ENCODE measurements at places on chromosomes 1 and 21.

- DNase-seq = no peak
Measured at GRCh38 chr1:22936681-22937080, 36.0 kb downstream of the LACTBL1 start.

GRCh38 chr1:159917533-159918351, 7.6 kb downstream of the TAGLN2 start:
- DNase-seq = no peak

- no peak for DNase-seq
Measured at GRCh38 chr1:220717800-220718640, 27.9 kb downstream of the C1orf115 start.

DNA sequence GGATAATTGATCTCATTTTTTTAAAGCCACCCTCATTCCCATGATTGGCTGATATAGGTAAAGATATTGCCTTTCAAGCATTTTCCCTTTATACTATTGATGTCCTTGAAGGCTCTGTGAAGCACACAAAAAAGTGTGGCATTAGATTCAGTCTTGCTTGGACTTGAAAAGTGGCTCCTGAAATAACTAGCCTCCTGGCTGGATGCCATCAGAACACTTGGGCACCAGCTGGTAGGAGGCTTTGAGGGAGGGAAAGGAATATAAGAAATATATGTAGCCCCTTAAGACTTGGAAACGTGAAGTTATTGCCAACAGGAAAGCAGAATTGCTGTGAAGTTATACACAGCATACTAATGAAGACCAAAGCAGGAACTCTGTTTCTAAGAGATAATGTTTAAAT, 14.1 kb downstream of the MTR start:
- peak; percentile 65 for DNase-seq

- peak; percentile 29 for DNase-seq
Measured at GRCh38 chr21:33236766-33237165, 7.0 kb downstream of the IFNAR2 start.

GRCh38 chr1:117581391-117581943, 24.4 kb upstream of the TENT5C start:
- DNase-seq = no peak
